Endothelial cell (in vitro differentiated cells): ENCODE measurements at places on chromosomes 5 and 9.

DNA sequence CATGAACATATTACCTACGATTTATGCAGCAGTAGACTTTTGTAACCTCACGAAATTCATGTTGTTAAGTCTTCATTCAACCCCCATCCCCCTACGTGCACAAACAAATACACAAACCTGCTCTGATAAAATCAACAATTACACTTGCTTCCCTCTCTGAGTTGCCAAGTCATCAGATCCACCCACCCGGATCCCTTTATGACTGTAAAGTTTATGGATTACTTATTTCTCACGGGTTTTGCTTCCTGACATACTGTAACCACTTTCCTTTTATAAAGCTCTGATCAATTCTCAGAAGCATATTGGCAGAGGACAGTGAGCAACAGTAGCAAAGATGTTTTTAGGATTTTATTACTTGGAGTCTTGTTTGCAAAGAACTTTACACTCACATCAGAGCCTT is 70.5 kb downstream of the MLLT3 start:
- no peak for DNase-seq

GRCh38 chr9:7388755-7389154 is 410.8 kb downstream of the DMAC1 start:
- no peak for DNase-seq

DNA sequence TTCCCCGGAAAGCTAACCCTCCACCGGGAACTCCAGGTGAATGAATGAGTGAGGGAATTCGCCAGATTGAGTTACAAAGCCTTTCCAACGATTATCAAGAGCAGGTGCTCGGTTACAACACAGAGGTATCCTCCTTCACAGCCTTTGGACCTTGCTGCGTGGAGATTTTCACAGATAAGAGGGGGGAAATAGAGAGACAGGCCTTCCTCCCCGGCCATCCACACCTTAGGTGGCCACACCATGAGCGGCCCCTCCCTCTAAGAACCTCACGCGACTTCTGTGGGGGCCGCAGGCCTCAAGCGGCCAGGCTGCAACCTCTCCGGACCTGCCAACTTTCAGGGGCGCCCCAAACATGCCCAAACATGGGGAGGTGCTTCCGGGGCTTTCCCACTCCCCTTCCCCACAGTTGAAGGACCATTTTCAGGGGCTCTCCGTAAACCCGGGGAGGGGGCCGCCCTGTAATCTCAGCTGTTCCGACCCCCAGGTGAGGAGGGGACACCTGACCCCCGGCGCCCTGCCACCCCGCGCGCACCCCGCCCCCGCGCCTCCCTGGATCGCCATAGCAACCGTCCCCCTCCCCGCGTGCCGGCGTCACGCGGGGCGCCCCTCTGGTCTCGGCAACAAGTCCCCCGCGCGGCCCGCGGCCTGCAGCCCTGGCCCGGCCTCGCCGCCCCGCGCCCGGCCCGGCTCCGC is 603 bp downstream of the DENND1A start:
- DNase-seq: no peak

- no peak for DNase-seq
Observed at GRCh38 chr5:124355928-124356327, 390.5 kb downstream of the ZNF608 start.

DNA sequence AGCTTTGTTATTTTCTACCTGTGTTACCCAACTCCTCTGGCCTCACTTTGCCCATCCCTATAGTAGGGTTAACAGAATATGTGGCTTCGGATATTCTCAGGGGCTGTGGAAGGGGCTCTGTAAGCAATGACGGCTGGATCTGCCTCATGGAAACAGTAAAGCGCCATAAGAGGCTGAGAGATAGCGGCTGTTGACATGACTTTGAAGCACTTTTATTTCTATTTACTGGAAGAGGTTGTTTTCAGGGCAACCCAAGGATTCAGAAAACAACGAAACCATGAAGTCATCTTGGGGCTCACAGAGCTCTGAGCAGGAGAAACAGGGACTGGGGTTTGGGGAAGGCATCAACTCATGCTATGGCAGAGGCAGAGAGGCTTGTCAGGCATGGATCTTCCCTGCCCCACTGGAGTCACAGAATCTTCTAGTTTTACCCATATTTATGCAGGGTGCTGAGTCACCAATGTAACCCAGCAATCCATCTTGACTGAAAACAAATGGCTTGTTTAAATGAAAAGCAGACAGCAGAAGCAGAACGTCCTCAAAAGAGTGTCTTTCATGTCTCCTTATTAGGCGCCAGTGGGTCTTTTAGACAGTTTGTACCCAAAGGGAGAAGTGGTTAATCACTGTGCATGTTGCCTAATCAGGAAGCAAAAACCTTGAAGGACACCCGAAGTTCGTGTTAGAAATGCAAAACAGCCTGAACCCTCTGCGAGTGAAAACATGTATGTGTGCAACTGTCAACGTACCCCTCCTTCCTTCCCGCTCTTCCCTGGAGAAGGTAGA is 113.0 kb downstream of the COL23A1 start:
- no peak for DNase-seq

DNA sequence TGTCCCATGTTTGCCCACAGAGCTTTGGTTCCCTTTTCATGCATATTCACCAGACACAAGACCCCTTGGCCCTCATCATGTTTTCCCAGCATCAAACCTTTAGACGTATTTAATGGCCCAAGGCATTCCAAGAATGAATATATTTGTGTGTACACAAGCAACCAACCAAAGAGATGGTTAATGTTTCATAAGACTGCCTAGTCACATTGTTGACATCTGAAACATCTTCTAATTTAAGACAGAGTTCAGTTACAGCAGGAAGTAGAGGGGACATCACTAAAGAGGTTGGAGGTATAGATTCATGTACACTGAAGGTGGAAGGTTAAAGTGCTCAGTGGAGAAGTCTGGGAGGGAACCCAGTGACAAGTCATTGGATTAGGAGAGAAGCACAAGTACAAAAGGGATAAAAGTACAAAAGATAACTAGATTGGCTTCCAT is 49.1 kb downstream of the SUSD1 start:
- no peak for DNase-seq

GRCh38 chr9:124553738-124554137 is 46.5 kb upstream of the NR5A1 start:
- no peak for DNase-seq

DNA sequence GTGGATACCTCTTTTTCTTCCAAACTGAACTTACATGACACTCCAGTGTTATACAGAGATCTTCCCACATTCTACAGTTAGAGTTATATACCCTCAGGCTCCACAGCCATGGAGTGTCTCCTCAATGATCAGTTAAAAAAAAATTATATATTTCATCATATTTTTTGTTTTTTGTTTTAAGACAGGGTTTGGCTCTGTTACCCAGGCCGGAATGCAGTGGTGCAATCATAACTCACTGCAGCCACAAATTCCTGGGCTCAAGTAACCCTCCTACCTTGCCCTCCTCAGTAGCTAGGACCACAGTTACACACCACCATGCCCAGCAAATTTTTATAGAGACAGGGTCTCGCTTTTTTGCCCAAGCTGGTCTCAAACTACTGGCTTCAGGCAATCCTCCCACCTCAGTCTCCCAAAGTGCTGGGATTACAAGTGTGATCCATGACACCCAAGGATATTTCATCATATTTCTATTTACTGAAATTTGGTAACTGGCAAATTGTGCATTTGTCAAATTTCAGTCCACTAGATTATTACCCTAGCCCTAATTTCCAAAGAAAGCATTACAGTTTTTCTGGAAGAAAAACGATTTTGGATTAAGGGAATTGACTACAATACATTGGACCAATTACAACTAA is 18.1 kb upstream of the SCAI start:
- DNase-seq: no peak

DNA sequence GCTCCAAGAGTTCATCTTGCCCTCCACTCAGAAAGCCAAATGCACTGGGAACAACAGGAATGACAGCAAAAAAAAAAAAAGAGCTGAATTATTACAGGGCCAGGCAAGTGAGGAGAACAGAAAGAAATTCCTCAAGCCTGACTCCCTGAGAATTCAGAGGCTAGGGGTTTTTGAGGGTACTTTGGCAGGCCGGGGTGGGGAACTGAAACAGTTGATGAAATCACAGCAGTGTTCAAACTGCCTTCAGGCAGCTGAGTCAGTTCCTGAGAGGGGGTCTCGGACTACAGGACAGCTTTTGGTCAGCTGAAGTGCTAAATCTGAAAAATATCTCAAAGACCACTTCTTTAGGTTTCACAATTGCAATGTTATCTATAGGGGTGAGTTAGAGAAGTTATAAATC is 419.4 kb downstream of the SEMA5A start:
- DNase-seq: no peak
